GM13976 (cell line): ENCODE measurements at places on chromosomes 7 and 10.

DNA sequence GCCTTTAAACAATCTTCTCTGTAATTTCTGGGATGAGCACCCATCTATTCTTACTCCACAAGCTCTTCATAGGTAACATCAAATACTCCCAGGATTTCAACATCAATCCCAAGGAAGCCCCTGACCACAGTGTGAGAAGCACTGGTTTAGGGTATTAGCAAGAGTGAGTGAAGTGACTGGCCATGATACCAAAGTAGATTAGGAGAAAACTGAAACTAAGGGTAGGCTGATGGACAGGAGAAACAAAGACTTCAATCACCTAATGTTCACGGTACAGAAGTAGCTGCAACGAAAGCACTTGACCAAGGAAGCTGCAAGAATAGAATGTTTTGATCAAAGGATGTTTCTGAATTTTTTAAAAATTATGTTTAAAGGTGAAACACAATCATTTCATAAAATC lies 49.8 kb downstream of the LMBR1 start:
- DNase-seq, result no peak

- DNase-seq, result no peak
Observed at GRCh38 chr7:1733206-1733907, 63.3 kb downstream of the ELFN1 start.

DNA sequence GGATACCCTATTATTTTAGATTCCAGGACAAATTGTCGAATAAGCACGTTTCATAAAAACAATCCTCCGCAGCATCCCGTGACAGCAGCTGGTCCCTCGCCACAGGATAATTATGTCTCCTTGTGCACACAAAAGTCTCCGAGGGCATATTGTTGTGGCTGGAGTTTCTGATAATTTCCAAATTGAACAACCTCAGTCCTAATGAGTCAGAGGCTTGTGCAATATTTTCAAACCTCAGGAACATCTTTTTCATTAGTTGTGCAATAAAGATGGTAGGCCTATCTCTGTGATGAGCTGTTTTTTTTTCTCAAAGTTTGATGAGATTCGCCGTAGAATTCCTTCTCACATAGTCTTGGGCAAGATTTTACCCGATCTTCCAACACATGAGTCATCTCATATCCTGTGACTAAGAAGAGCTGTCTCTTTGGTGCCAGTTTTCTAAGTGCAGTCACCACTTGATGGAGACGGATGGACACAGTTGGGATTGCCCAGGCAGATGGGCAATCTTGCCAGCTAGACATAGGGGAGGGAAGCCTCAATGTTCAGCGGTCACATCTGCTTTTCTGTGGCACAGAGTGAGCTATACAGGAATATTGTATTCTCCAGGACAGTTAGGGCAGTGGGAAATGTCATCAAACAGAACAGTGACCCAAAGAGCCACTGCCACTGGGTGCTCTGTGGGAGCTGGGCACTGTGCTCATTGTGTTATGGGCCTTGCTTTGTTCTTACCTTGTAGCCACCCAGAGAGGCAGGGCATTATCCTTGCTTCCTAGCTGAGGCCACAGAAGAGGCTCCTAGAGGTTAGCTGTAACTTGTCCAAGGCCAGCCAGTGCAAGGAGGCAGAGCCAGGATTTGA lies 7.8 kb downstream of the HTRA1 start:
- DNase-seq, result no peak

DNA sequence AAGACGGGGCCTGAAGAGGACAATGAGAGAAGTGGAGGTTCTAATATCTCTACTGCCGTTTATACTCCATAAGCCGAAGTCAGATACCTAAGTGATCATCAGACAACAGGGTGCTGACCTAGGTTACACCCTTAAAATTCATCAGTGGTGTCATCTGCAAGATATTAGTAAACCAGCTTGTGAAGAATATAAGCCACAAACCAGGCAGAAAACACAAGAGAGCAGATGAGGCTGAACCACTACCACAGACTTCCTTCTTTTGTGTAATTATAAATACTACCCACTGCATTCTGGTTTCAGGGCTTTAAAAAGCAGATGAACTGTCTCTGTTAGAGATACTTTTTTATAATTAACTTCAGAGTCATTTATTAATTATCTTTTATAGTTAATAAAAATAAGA lies 69.0 kb upstream of the LRRC17 start:
- DNase-seq, result peak; percentile 40

- peak; percentile 40 for DNase-seq
Observed at GRCh38 chr7:106915873-106916272, 50.8 kb downstream of the PIK3CG start.

- no peak for DNase-seq
Observed at GRCh38 chr10:129033340-129033739, 433.7 kb upstream of the MGMT start.

- no peak for DNase-seq
Observed at GRCh38 chr7:26007510-26007909, 144.5 kb upstream of the NFE2L3 start.

GRCh38 chr10:34153663-34154382 lies 661.3 kb downstream of the PARD3 start:
- no peak for DNase-seq

DNA sequence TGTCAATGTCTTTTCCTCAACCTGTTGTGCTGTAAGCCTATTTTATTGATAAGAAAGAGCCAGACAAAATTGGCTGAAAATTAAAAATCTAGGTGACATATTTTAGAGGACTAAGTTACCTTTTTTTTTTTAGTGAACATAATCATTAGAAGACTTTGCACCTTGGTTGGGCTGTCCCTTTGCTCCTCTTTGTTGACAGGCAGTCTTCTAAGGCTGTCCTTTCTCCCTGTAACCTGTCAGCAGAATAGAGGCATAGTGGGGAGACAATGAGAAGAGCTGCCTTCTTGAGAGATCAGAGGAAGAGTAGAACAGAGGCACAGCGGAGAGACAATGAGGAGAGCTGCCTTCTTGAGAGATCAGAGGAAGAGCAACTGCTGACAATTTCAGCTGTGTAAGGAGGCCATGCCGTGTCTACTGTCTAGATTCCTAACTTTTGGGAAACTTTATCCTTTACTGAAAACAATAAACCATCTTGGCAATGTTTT lies 238.3 kb upstream of the FZD1 start:
- no peak for DNase-seq

- no peak for DNase-seq
Observed at GRCh38 chr10:73802276-73802991, 9.0 kb downstream of the NDST2 start.

- DNase-seq, result no peak
Observed at GRCh38 chr10:114650266-114650665, 7.8 kb downstream of the ABLIM1 start.

DNA sequence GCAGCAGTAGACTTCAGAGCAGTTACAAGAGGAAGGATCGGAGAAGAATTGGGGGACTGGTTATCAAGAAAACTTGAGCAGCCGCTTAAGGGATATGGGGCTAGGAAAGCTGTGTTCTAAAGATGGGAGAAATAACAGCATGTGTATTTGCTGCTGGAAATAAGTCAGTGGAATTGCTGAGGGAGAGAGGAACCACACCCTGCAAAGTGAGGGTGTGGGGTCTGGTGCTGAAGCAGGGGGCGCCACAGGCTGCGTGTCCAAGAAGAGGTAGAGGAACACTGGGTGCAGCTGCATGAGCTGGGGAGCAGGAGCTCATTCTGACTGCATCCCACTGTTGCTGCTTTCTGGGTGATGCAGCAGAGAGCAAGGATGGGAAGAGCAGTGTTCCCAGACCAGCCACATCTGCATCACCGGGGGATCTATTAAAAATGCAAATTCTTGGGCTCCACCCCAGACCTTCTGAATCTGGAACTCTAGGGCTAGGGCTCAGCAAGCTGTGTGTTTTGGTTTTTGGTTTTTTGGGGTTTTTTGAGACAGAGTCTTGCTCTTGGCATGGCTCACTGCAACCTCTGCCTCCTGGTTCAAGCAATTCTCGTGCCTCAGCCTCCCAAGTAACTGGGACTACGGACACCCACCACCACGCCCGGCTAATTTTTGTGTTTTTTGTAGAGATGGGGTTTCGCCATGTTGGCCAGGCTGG lies 97.1 kb upstream of the DNAJB6 start:
- no peak for DNase-seq

DNA sequence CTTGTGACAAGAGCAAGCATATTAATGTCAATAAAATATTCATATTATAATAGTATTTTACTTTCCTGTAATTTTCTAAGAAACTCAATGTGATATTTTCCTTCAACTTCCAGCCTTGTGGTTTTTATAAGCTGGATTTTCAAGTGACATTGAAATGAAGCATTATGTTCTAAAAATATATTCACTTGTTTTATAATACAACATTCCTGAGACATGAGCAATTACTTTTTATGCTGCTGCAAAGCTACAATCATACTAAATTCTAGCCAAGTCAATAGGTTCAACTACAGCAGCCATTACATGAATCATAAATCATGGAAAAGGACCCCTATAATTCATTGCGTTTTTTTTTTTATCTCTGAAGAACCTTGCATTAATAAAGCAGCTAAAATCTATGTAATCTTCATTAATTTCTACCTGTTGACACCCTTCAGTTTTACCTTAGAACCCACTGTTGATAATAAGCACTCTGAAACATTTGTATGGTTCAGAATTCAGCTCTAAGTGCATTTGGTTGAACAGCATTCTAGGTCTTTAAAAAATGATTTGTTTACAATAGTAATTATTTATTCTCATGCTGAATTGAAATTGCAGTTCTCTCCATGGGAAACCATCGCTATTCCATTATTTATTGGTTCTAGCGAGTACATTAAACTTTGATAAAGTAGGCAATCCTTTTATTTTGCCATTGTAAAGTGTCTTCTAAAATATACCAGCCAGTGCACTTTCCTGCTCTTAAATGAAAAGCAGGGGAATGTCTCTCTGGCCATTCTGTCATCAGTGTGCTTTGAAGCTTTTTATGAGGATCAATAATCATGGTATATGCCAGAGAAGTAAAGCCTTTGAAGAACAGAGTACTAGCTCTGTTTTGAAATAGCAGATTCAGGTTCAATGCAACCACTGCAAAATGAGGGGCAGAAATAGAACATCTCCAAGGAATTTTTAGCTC lies 132.6 kb downstream of the GNAT3 start:
- DNase-seq, result no peak

- no peak for DNase-seq
Observed at GRCh38 chr7:133674079-133674763, 421.3 kb downstream of the EXOC4 start.

DNA sequence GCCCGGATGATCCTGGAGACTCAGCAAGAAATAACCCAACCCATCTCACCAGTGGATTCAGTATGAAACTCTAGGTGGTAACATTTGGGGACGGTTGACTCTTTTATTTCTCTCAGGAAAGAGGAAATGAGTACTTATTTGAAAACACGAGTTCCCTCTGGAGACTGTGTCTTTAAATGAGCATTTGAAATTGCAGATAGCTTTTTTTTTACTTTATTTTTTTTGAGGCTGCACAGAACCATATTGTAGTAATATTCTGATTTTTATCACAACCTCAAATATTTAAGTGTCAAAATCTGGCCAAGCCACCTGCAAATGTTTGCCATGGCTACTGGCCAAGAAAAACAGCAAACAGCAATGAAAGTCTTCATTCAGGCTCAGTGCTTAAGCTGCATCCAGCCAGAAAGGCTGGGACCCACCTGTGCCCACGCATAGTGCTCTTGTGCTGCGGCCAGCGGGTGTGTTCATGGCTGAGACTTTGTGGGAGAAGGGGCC lies 160.8 kb downstream of the CREB5 start:
- no peak for DNase-seq

DNA sequence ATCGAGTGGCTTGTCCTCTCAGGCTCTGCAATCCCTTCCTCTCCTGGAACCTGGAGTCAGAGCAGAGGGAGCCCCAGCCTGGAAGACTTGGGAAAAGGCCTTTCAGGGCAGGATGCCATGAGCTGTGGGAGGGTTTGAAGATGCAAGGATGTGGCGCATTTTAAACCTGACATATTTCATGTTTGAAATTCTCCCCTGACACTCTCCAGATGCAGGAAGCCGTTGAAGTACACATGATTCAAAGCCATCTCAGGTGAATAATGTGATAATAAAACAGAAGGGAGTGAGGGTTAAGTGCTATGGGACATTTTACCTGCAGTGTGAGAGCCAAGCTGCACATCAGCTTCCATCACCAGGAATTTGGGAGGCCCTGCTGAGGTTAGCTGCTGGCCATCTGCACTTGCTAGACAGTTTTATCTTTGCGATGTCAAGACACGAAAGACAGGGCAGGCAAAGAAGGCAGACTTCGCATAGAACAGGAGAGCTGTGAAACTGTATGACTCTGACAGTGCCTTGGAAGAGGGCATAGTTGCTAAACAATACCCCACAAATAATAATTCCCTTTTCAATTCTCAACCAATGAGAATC lies 159.1 kb upstream of the GDF10 start:
- no peak for DNase-seq

DNA sequence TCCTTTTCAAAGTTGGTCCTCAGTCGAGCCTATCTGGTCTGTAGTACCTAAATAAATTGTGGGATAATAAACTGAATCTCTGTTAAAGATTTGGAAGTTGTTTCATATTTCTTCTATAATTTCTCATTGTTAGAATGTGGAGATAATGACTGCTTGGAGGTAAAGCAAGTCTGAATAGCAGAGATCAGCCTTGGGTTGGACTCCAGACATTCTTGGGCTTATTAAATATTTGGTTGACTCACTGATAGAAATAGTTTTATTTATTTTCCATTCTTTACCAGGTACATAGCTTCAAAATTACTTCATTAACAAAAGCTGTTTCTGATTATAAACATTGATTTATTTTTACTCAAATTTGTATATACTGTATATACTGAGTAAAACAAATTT lies 34.3 kb downstream of the TPST1 start:
- DNase-seq, result no peak

DNA sequence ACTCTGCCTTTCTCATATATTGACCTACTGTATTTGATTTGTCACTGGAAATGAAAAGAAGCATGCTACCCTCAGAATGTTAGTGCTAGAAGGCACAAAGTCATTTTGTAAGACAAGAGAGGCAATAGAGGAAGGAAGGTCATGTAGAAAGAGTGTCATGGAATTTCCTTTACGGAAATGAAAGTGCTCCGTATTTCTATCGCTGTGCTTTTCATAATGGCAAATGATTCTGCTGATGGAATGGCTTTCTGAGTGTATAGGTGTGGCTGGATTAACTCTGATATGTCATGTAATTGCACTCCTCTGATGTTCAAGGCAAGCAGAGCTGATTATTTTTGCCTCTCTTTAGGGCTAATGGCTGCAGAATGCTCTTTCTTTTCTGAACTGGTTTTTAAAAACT lies 15.5 kb upstream of the STEAP4 start:
- DNase-seq, result no peak

- no peak for DNase-seq
Observed at GRCh38 chr10:96034625-96035024, 8.8 kb upstream of the CCNJ start.

- DNase-seq, result no peak
Observed at GRCh38 chr7:71271203-71271602, 139.3 kb downstream of the GALNT17 start.
